Right ventricle myocardium superior (tissue), 1 donor: ENCODE measurements at places on chromosomes 4 and X. TPM values are rescaled to one million over a fixed set of nuclear protein-coding genes. Genes with fewer than 3 reads are reported as not detected.

- no peak for DNase-seq
Observed at GRCh38 chr4:163195247-163195765, 28.6 kb upstream of the NAF1 start.

DNA sequence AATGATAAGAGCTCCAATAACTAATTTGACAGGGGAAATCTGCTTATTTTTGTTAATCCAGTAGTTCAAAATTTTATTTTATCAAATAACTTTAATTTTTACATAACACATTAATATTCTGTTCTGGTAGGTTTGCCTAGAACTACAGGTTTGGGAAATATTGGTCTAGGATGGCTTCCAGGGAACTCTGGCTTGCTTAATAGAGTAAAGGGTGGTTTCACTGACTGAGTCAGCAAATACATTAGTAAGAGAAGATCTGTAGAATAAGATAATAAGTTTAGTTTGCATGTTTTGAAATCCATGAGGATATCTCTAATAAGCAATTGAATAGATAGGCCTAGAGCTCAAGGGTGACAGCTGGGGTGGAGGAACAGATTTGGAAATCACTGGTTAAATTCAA, 500.7 kb downstream of the ZNF674 start:
- DNase-seq, result no peak

DNA sequence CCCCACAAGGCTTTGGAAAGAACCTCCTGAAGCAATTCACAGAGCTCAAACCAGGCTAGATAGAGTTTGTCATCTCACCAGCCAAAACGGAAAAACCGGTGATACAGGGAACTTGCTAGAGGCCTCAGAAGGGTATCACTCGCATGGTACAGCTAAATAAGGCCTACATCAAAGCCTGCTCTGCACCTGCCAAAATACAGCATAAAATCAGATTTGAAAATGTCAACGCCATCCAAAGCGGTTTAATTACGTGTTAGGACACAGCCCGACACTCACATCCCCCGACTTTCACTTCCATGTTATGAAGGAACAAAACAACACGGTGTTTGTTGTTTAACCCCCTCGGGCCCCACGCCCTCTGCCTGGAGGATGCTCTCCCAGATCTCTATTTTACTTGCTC, 65.0 kb downstream of the MAPK10 start:
- DNase-seq, result no peak

DNA sequence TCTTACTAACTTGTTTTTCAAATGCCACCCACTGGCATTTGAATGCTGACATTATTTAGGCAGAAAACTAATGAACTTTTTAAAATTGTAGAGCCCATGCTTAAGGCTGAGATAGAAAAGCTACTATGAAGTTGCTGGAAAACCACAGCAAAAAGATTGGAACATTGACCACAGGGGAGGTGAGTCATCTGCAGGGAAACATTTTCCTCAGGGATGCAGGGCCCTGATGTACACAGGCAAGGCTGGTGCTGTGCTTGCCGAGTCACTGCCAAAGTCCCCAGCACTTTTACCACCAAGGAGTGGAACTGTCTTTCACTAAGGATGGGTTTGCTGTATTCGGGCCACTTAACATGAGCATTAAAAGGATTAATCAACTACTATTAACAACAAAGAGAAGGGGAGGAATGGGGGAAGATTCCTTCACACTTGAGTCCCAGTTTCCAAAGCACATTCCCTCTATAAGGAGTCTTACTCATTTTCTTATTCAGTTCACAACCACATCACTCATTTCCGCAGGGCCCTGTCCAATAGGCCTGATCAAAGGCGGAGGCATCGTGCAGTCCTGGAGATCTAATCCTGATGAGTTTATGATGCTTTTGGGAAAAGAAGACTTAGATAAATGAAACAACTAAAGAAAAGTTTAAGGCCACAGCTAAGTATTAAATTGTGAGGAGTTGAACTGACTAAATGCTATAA, 202.9 kb upstream of the NPY2R start:
- no peak for DNase-seq

The RASSF6 gene
- not detected for total RNA-seq
